Left kidney (tissue), 8 donors: ENCODE measurements at places on chromosomes 3 and 15. TPM values are rescaled to one million over a fixed set of nuclear protein-coding genes. Genes with fewer than 3 reads are reported as not detected.

MRAS gene
- 29.7 TPM for polyA plus RNA-seq

RTP3 gene
- not detected for polyA plus RNA-seq

ANKRD63 gene
- polyA plus RNA-seq, result 0.17 TPM

TLR9 gene
- 0.18 TPM for polyA plus RNA-seq

PLA2G4E gene
- not detected for polyA plus RNA-seq

WWTR1 gene
- 102 TPM for polyA plus RNA-seq

SCG5 gene
- 18.2 TPM for polyA plus RNA-seq

IGF2BP2 gene
- polyA plus RNA-seq, result 129 TPM

RFTN1 gene
- 28.8 TPM for polyA plus RNA-seq
